ENCODE measurements at places on chromosomes 7 and 10. TPM values are rescaled to one million over a fixed set of nuclear protein-coding genes. Genes with fewer than 3 reads are reported as not detected.

- H3K36me3 ChIP-seq, result no peaks in the 10 kb centered on the region
- peak; percentile 19 for DNase-seq
- peak overlapping the region; percentile 96 for H3K4me3 ChIP-seq
- H3K27me3 ChIP-seq, result no peaks in the 10 kb centered on the region
- peak overlapping the region; percentile 98 for H3K27ac ChIP-seq
These were observed 1.0 kb downstream of the CACNA2D1 start for GRCh38 chr7:82442492-82443035.

GRCh38 chr10:4344492-4344994, 481.5 kb upstream of the AKR1E2 start:
- peak overlapping the region; percentile 82 for H3K27ac ChIP-seq
- no peaks in the 10 kb centered on the region for H3K27me3 ChIP-seq
- H3K4me1 ChIP-seq, result peaks cover 9% of the 10 kb centered on the region
- peak; percentile 100 for DNase-seq
- no peaks in the 10 kb centered on the region for H3K36me3 ChIP-seq

DNA sequence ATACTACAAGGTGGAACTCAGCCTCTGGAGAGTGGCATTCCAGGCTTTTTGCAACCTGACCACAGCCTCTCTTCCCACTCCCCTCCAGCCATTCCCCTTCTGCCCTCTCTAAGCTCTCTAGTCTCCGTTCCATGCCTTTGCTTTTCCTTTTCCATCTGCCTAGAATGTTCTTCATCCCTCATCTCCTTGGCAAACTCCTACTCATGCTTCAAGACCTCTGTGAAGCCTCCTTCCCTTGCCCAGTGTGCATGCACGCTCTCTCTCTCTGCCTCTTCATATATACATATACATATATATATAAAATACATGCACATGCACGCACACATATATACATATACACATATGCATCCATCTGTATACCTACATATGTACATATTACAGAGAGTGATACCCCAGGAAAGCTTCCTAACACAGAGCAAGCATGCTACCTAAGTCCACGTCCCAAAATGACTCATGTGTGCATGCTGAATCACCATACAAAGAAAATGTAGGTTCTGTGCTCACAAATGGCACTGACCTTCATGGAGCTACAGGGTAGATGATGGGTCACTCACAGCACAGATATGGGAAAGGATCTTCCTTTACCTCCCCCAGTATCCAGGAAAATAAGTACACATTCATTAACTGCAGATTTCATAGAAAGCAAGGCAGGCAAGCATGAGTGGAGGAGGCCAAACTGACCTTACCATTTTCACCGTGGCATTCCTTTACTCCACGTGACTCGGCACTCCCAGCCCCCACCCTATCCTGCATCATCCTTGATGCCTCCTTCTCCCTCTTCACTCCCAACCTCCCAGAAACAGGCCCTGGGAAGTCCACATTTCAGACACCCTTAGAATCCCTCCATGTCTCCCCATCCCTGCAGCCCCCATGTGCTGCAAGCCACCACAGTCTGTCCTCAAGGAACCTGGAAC, 238.4 kb upstream of the ZMIZ1 start:
- peaks cover 16% of the 10 kb centered on the region for H3K4me1 ChIP-seq
- H3K36me3 ChIP-seq, result no peaks in the 10 kb centered on the region
- H3K27ac ChIP-seq, result peak overlapping the region; percentile 71
- peaks cover 5% of the 10 kb centered on the region for H3K27me3 ChIP-seq
- DNase-seq, result peak; percentile 78
- H3K4me3 ChIP-seq, result no peak overlapping the region

GRCh38 chr10:53744176-53744575, 971.6 kb upstream of the MBL2 start:
- no peaks in the 10 kb centered on the region for H3K4me1 ChIP-seq
- no peaks in the 10 kb centered on the region for H3K36me3 ChIP-seq
- no peaks in the 10 kb centered on the region for H3K27me3 ChIP-seq
- no peak overlapping the region for H3K4me3 ChIP-seq
- no peak for DNase-seq

DNA sequence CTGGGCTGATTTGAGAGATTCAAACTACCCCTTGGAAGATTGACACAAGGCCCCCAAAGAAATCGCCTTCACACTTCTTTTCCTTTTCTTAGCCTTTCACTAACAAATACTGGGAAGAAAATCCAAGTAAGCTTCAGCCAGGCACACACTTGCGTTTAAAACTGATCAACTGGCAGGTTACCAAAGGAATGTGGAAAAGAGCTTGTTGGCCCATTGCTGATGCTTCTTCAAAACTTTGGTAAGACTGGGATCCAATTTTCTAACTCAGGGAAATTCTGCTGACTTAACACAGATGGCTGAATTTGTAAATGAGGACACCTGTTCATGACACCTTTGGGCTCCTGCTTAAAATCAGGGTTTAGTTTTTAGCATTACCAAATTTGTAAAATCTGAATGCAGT, 464.5 kb upstream of the GALNT17 start:
- no peak overlapping the region for H3K4me3 ChIP-seq
- no peak for DNase-seq
- H3K36me3 ChIP-seq, result no peaks in the 10 kb centered on the region
- peaks cover 4% of the 10 kb centered on the region for H3K27me3 ChIP-seq
- H3K27ac ChIP-seq, result no peak overlapping the region
- H3K4me1 ChIP-seq, result no peaks in the 10 kb centered on the region

DNA sequence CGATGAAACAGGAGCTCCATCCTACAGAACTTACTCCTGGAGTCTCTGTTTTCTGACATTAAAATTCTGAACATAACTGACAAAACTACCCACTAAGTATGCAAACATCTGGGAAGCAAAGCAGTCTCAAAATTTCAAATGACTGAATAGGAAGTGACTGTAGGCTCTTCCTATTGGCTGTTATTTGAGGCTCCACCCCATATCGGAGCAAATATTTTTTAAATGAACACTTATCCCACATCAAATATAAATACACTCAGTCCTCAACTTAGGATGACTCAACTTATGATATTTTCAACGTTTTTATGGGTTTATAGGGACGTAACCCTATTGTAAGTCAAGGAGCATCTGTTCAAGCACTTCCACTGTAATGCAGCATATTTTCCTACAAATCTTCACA, 8.8 kb downstream of the HSPA12A start:
- peak overlapping the region; percentile 39 for H3K27ac ChIP-seq
- H3K36me3 ChIP-seq, result no peaks in the 10 kb centered on the region
- H3K4me3 ChIP-seq, result no peak overlapping the region

DNA sequence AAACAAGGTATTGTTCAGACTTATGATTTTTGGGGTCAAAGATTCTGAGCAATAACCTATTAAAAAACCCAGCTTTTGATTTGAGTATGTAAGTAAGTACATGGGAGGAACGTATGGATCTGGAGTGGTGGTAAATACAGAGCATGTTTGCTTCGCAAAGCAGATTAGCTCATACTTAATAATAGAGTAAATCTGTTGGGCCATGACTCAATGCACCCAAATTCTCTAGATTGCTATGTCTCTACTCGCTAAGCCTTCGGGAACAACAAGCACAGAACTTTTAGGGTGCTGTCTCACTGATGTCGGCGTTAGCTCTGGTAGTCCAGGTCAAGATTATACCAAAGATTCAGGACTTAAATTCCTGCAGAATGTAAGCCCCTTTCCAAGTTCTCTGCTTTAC, 807 bp upstream of the MINPP1 start:
- H3K27me3 ChIP-seq, result no peaks in the 10 kb centered on the region
- DNase-seq, result peak; percentile 35
- H3K4me1 ChIP-seq, result peaks cover 1% of the 10 kb centered on the region

DNA sequence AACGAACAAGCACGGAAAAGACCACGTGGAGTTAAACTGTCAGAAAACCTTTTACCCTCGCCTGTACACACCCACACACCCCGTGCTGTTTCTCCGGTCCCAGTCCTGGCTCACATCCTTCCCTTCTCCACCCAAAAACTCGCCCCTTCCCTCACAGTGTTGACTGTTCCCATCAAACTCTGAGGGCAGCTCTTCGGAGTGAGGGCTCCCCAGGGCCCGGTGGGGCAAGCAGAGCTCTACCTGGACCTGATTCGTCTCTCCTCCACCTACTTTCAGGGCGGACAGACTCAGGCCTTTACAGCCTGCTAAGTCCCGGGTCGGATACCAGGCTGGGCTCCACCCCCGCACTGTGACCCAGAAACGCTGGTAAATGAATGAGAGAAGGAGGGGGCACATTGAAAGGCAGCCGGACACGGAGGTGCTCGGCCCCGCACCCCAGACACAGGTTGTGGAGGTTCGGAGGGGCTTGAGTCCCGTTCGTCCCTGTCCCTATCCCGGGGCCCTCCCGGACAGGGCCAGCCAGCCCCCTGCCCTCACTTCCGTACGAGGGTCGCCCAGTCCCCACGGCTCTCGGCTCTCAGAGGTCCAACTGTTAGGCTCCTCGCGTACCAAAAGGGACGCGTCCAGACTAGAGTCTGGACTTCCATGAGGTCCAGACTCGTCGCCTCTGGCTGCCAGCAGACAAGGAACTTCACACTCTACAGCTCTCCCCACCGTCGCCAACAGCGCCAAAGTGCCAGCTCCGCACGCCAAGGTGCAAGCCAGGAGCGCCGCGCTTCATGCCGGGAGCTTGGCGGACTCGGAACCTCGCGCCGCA, 31.7 kb upstream of the ASL start:
- no peak overlapping the region for H3K4me3 ChIP-seq
- no peaks in the 10 kb centered on the region for H3K27me3 ChIP-seq
- H3K4me1 ChIP-seq, result peaks cover 8% of the 10 kb centered on the region
- no peak overlapping the region for H3K27ac ChIP-seq
- DNase-seq, result no peak

DNA sequence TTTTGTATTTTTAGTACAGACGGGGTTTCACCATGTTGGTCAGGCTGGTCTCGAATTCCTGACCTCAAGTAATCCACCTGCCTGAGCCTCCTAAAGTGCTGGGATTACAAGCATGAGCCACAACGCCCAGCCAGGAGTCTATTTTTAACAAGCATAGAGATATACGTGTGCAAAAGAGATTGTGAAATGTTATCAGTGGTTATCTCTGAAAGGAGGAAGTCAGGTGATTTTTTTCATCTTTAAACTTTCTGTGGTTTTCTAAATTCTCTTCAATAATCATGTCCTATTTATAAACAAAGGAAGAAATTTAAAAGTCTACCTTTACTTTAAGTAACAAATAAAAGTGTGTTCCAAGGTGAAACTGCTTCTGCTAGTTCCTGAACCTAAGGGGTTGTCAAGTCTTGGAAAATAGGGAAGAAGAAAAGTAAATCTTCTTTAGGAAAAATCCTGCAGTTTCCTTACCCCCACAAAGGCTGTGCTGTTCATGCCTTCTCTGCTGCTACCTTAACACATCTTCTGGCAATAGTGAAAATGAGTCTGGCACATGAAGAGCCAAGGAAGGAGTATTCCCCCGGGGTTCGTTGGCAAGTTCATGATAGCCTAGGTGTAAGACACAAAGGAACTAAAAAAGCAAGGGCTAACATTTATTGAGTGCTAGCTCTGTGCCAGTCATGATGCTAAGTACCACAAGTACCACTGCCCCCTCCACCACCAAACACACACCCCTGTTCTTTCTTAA, 51.1 kb downstream of the CYP26A1 start:
- no peaks in the 10 kb centered on the region for H3K4me1 ChIP-seq
- DNase-seq, result no peak
- H3K36me3 ChIP-seq, result no peaks in the 10 kb centered on the region
- H3K4me3 ChIP-seq, result no peak overlapping the region

- H3K27ac ChIP-seq, result no peak overlapping the region
- peak; percentile 21 for DNase-seq
- no peak overlapping the region for H3K4me3 ChIP-seq
These were observed 53.2 kb downstream of the ANKMY2 start for GRCh38 chr7:16592395-16592794.

GRCh38 chr7:42854571-42855118, 57.2 kb downstream of the C7orf25 start:
- DNase-seq, result no peak
- no peaks in the 10 kb centered on the region for H3K4me1 ChIP-seq
- H3K27ac ChIP-seq, result no peak overlapping the region
- no peaks in the 10 kb centered on the region for H3K36me3 ChIP-seq

DNA sequence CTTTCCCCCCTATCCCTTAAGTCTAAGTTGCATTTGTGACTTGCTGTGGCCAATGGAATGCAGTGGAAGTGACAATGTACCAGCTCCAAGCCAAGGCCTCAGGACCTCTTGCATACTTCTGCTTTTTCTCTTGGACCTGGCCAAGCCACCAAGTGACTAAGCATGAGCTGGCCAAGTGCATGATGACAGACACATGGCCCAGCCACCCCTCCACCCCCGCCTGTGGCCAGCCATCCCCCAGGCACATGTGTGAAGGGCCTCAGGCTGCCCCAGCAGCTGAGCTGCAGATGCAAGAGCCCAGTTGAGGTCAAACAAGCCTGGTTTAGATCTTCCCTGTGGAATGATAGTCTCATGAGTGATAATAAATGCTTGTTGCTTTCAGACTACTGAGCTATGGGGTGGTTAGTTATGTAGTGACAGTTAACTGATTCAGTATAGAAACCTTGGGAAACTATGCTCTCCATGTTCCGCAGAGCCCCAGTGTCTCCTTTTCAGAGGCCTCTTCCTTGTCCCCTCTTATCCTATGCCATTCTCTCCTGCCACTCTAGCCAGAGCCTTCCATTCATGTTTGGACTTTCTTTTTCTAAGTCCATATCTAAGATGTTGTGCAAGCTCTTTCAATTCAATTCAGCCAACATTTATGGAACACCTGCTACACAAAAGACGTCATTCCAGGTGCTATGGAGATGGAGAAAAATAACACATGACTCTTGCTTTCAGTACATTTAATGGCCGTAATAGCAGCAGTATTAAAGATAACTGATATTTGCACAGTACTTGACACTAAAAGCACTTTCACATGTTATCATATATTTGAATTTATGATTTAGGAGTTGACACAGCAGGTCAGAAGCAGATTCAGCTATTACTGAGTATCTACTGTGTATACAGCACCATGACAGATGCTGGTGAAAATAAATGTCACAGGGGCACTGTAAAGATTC, 55.5 kb upstream of the LOXL4 start:
- H3K36me3 ChIP-seq, result no peaks in the 10 kb centered on the region
- no peak overlapping the region for H3K4me3 ChIP-seq
- DNase-seq, result peak; percentile 98
- H3K4me1 ChIP-seq, result peaks cover 12% of the 10 kb centered on the region
- no peaks in the 10 kb centered on the region for H3K27me3 ChIP-seq
- H3K27ac ChIP-seq, result no peak overlapping the region

DNA sequence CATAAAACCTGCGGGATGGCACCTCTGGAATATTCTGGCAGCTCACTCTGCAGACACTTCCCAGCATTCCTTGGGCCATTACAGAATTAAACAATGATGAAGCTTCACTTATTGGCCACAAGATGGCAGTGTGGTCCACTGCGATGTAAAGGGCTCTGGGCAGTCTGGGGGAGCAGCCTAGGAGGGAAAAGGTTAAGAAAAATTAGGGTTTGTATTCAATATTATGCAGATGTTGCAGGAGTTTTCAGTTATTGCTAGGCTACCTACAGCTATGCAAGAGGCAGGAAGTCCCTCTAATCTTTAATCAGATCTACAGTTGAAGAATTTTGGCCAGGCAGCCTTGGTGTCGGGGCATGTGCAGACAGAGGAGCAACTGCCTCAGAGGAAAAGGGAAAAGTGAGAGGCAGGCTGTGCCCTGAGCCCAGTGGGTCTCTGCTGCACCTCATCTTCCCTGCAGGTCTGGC, 233.2 kb upstream of the PRSS1 start:
- H3K36me3 ChIP-seq, result no peaks in the 10 kb centered on the region
- peak; percentile 72 for DNase-seq
- H3K4me1 ChIP-seq, result no peaks in the 10 kb centered on the region
- peaks cover 4% of the 10 kb centered on the region for H3K27me3 ChIP-seq

GRCh38 chr7:70285187-70285586, 686.9 kb downstream of the AUTS2 start:
- no peak for DNase-seq
- H3K36me3 ChIP-seq, result no peaks in the 10 kb centered on the region

CRTAC1 gene
- total RNA-seq, result not detected

MINPP1 gene
- total RNA-seq, result 16.9 TPM

LRRC61 gene
- not detected for total RNA-seq

PTER gene
- 6.9 TPM for total RNA-seq

PDE6C gene
- not detected for total RNA-seq

ITGA8 gene
- under 0.01 TPM for total RNA-seq
